ENCODE measurements at places on chromosomes 3 and 15.

DNA sequence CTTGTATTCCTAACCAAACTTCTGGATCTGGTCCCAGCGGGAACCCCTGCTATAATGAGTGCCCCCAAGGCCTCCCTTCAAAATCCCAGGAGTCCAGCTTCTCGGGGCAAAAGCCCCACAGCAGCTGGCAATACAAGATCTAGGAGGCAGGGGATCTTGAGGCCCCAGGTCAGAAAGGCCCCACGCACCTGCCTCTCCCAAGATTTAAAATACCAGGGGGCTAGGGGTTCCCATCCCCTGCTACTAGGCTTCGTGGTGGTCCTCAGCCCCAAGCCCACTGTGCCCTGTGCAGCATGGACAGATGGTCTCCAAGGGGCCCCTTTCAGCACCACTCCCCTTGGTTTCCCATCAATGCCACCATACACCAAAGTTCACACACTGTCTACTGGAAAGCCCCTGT, 15.8 kb upstream of the CYP11A1 start:
- no peak for DNase-seq

- DNase-seq = no peak
Observed at GRCh38 chr3:124823206-124823605, 64.0 kb downstream of the ITGB5 start.

DNA sequence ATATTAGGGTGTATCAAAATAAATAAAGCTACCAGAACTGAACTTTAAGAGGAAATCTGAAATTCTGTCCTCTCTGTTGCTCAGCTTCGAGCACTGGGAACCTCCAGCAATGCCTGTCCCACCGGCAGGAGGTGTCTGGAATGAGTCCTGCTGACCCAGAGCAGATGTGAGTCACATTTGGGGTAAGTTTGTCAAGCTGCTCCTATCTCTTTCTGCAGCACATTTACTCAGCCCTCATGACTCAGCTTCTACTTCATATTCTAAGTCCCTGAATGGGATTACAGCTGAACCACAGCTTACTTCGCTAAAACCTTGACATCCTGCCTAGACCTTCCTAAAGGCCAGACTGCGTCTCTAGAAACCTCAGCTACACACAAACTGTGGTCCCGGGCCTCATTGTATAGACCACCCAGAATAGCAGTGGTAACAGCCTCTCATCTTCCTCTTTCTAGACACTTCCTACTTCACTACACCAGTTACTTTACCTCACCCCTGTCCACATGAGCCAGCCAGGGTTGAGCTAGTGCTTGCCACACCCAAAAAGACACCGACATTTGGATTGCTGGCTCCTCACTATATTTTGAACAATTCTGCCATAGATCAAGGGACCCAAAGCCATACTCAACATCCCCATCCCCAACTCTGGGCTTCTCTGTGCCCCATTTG, 109.6 kb upstream of the TMCO5A start:
- DNase-seq = no peak

GRCh38 chr15:99406716-99407487, 155.6 kb downstream of the LRRC28 start:
- DNase-seq = no peak

DNA sequence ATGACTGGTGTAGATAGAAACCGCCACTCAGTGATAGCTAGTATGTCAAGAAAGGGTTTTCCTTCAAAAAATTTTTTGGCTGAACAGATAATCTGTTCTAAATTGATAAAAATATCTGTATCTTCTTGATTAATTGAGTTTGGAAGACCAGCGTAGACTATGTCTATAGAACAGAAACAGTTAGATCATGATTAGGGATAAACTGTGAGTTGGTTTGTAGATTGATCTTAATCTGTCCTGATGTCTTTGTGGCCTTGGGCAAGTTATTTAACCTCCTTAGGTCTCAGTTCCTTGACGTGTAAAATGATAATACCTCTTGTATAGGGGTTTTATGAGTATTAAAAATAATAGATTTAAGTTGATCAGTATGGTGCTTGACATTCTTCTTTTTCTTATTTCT, 4.7 kb downstream of the NFKBIZ start:
- no peak for DNase-seq

DNA sequence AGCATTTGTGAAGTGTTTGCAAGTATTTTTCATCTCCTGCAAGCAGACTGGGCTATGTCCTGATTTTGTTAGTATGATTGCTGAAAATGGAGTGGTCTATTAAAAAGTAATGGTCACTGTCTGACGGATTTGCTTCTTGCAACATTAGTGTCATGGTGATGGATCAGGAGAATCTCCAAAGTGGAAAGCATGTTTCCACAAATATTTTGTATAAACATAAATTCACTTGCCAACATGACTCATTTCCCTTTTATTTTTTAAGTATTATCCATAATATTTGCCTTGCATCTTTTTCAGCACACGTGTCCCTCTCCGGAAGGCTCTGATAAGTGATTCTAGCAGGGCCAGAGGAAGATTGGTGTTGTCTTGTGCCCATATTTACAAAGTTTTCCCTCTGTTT, 27.4 kb upstream of the CACNA2D3 start:
- no peak for DNase-seq

- DNase-seq = no peak
Observed at GRCh38 chr3:125003369-125003853, 52.4 kb downstream of the HEG1 start.

DNA sequence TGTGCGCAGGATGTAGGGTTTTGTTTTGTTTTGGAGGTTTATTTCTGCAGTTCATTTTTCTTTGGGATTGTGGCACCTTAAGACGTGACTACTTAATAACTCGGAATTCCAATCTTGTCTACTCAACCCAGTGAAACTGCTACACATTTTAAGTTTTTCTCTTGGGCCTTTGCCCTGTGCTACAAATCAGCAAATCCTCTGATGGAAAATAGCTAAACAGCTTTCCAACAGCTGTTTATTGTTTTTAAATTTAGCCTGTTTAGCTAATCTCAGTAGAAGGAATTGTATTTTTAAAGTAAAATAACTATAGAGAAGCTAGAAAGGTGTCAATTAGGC, 48.4 kb downstream of the OPA1 start:
- DNase-seq = no peak

DNA sequence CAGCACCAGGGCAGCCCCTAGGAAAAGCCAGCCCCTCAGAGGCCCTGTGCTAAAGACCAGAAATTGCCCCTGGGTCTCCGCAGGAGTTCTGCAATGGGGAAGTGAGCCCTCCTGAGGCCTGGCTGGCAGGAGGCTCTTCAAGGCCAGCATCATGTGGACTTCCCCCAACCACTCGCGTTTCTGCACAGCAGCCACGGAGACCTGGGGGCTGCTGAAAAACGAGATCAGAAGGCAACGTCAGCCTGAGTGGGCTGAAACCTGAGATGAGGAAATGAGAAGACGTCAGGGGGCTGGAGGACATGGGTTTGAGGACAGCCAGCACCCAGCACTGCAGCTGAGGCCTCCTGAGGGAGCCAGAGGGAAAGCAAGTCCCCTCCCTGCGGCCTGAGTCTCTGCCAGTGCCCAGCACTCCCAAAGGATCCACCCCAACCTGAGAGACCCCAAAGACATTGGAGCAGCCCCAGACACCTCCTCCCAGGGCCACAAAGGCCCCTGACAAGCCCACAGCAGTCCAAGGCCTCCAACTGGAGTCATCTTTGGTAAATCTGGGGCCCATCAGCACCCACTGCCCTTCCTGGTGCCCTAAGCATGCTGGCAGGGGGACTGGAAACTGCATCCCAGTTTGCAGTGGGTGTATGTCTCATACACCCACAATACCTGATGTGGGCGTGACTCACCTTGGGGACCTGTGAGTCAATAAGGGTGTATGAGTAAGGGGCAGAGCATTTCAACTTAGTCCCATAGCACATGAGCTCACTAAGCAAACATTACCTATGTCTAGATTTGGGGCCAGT, 29.2 kb upstream of the CYP11A1 start:
- DNase-seq = no peak

DNA sequence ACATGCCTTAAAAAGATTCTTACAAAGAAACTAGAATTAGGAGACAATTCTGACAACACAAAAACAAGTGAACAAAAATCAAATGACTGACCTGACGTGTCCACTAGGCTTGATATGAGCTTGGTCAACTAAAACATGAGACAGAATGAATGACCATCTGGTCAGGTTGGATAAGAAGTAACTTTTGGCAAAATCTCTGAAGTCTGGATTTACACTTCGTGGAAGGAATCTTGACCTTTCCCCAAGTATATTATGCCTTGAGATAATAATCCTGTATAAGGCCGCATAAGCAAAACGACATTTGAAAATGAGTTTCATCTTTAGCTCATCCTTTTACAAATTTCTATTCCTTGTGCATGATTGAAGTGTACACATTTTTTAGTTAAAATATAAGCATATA, 1.1 kb upstream of the TF start:
- no peak for DNase-seq

DNA sequence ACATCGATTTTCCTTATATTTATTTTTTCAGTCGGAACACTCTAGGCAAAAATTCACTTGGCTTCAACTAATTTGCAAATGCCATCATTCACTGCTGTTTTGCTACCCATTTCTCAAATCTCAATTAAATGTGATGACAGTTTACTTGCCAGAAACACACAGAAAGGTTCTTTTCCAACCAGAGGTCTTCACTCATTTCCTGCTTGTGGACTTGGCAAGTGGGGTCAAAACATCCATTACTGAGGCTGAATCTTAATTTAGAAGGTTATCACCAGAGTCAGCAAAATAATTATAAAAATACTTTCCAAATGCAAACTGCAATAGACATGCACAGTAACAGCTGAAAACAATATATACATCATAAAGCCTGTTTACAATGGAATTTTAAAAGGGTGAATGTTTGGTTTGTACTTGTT, 625.4 kb upstream of the TBL1XR1 start:
- DNase-seq = no peak

- no peak for DNase-seq
Observed at GRCh38 chr3:133448478-133449122, 48.7 kb downstream of the BFSP2 start.

- peak; percentile 51 for DNase-seq
Observed at GRCh38 chr15:58361273-58361759, 70.5 kb upstream of the LIPC start.

DNA sequence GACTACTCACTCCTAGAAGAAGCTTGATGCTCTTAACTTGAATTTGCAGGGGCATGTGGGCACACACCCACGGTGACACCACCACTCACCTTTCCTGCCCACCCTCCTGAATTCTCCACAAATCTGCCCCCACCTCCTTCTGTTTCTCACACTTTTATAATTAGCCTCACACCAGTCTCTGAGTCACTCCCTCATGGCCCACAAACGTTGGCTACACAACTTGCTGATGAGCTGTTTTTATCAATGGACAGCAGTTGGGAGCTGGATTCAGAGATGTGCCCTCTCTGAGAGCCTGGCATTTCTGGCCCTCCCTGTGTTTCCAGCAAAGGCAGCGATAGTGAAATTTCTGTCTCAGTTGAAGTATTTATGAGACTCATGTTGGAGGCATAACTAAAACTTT, 1.3 kb downstream of the COLQ start:
- DNase-seq = no peak

DNA sequence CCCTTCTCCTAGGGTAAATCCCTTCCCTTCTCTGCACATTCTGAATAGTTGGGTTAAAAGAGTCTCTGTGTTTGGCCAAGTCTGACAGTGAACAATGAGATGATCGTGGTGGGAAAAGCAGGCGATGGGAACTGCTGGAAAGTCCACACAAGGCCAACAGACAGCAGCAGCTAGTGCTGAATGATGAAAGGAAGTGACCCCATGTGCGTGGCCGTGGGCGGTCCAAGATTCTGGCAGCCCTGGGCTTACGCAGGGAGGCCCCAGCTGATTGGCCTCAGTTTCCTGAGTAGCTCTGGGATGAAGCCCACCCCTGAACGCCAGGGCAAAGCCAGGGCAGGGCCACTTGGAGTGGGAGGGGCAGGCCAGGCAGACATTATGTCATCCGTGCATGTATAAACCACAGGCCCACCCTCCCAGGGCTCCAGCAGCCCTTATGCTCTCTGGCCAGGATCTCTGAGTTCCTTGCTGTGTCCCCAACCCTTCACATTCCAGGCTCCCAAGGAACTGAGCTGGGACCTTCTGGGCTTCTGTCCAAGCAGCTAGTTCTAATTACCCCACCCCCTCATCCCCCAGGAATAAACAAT, 57.8 kb downstream of the CDC25A start:
- no peak for DNase-seq

DNA sequence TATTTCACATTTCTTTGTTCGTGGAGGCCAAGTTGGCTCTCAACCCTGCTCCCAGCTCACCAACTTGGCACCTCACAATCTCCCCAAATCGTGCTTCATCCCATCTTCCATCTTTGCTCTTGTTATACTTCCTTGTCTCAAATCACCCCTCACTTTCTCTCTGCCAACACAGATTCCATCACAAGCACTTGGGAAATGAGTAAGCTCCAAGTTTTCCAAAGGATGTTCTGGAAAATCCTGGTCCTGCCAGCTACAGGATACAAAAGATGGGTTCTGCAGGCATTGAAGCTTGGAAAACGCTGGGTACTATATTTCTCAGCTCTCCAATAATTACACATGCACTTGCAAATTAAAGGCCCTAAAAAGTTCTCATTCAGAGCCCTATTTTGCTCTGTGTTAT, 4.1 kb upstream of the TM4SF4 start:
- no peak for DNase-seq

- DNase-seq = no peak
Observed at GRCh38 chr3:37050282-37050681, 57.0 kb downstream of the MLH1 start.

DNA sequence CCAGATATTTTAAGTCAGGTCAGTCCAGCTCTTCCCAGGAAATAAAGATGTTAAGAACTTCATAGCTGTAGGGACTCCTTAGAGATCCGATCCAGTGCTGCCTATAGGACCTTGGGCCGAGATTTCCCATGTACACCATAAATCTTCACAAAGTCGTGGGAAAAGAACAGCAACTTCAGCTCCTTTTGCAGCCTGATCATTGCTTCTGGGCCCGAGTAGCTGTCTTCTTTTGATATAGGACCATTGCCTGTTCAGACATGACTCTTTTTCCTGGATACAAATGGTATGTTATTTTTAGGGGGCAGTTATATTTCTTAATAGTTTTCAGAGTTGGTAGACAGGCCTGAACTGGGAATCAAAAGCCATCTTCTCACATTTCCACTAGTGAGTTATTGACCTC, 20.5 kb downstream of the IL1RAP start:
- DNase-seq = no peak

DNA sequence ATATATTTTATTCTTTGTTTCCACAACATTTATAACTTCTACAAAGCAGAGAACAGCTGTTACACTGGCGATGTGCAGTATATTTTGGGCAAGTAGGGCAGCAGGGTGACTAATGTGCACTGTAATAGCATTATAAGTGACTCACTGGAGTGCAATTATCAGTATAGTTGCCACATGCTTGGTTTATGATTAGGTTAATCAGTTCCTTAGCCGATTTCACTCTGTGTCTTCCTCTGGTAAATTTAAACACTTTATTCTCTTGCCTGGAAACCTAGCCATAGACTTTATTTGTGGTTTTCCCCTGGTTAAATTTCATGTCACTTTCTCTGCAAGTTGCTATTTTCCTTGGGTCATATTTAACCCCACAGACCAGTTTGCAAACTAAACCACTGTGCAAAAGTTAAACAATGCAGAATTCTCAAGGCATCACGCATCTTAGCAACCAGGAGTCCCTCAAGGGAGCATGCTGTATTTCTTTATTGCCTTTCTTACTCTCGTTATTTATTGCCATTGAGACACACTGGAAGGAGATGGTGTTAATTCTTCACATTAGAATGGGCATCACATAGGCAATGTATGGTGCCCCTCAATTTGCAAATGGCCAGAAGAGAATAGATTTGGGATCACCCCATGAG, 690.2 kb upstream of the DPPA4 start:
- DNase-seq = no peak

GRCh38 chr3:127697551-127698240, 24.9 kb downstream of the ABTB1 start:
- DNase-seq = no peak
